Stimulated activated CD4-positive, alpha-beta T cell treated with anti-CD3 and anti-CD28 coated beads, Interleukin-4, amount 100 ng/mL, for 48 hours (primary cell): ENCODE measurements at places on chromosomes 6 and 20.

DNA sequence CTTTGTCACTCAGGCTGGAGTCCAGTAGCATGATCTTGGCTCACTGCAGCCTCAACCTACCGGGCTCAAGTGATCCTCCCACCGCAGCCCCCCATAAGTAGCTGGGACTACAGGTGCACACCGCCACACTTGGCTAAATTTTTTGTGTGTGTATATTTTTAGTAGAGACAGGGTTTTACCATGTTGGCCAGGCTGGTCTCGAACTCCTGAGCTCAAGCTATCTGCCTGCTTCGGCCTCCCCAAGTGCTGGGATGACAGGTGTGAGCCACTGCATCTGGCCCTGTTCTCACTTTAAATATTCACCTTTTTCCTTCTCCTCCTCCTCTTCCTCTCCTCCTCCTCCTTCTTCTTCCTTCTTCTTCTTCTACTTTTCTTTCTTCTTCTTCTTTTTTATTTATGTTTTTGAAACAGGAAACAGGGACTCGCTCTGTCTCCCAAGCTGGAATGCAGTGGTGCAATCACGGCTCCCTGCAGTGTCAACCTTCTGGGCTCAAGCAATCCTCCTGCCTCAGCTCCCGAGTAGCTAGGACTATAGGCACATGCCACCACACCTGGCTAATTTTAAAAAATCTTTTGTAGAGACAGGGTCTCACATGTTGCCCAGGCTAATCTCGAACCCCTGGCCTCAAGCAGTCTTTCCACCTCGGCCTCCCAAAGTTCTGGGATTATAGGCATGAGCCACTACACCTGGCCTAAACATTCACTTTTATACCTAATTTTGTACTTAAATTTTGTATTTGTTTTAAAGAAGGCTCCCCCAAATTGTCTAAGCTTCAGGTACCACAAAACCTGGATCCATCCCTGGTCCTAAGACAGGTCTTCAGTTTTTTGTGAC is 47.2 kb upstream of the NCOA3 start:
- DNase-seq: no peak

GRCh38 chr6:131122007-131122406 is 13.3 kb upstream of the AKAP7 start:
- no peak for DNase-seq

- DNase-seq: no peak
These were observed 46.0 kb downstream of the DSTN start for GRCh38 chr20:17615645-17616479.

GRCh38 chr6:29071831-29072723 is 15.0 kb downstream of the OR2B3 start:
- DNase-seq: peak; percentile 0

- no peak for DNase-seq
These were observed 78.7 kb downstream of the GMDS start for GRCh38 chr6:2166717-2167116.

- no peak for DNase-seq
These were observed 14.2 kb downstream of the RRP36 start for GRCh38 chr6:43035495-43036194.

DNA sequence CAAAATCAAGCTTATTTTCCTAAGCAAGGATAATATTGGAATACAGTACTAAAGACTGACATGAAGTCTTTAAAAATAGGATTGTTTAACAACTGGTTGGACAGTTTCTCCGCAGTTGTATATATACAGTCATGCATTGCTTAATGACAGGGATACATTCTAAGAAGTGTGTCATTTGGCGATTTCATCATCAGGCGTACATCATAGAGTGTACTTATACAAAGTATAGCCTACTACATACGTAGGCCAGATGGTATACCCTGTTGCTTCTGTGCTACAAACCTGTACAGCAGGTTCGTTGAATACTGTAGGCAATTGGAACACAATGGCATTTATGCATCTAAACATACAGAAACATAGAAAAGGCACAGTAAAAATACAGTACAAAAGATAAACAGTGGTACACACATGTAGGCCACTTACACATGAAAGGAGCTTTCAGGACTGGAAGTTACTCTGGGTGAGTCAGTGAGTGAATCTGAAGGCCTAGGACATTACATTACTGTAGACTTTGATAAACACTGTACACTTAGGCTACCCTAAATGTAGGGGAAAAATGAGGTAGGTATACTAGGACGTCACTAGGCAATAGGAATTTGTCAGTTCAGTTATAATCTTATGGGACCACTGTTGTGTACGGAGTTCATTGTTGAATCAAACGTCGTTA is 20.1 kb downstream of the HECA start:
- DNase-seq: no peak
